Activated CD4-positive, alpha-beta T cell treated with anti-CD3 and anti-CD28 coated beads for 4 hours (primary cell): ENCODE measurements at places on chromosomes 11 and 22.
A peak's percentile ranks its signal among the peaks of the same experiment; 100 is the strongest.

DNA sequence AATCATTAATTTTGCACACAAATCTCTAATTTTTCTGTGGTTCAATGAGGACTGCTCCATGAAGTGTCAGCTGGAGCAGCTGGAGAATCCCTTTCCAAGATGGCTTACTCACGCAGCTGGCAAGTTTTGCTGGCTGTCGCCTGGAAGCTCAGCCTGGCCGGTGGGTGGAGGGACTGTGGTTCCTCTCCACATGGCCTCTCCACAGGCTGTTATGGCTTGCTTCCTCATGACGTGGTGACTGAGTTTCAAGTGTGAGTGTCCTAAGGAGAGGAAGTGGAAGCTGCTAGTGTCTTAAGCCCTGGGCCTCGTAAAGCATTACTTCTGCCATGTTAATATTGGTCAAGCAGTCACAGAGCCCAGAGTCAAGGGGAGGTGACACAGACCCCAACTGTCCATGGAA, 14.0 kb upstream of the NRIP3 start:
- no peak for DNase-seq

DNA sequence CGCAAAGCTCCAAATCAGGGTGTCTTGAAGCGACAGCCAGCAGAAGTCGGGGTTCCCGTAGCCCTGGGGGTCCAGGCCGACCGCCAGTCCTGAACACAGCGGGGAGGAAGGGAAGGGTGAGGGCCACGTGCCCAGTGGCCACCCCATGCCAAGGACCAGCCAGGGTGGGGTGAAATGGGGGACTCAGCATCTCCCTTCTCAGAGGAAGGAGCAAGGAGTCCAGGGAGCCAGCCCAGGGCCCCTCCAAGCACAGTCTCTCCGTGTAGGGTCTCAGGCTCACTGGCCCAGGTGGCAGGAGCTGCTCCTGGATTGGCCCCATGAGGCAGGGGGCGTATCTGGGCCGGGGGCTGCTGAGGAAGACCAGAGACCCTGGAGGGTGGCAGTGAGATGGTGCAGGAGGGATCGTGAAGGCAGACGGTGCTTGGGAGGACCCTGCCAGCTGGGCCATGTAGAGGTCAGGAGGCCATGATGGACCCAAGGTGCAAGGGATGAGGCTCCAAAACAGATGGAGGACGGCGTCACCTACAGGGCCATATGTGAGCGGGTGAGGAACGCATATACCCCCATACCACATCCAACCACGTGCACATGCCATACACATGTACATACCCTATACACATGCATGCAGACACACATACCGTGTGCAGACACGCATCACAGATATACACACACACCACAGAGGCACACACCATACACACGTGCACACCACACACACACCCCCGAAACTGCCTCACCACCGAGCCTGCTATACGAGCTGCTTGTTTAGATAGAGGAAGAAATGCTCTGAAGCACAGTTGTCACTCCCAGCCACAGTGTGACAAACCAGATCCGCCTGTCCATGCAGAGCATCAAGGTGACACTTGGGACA, 34.4 kb downstream of the TRMU start:
- no peak for DNase-seq

DNA sequence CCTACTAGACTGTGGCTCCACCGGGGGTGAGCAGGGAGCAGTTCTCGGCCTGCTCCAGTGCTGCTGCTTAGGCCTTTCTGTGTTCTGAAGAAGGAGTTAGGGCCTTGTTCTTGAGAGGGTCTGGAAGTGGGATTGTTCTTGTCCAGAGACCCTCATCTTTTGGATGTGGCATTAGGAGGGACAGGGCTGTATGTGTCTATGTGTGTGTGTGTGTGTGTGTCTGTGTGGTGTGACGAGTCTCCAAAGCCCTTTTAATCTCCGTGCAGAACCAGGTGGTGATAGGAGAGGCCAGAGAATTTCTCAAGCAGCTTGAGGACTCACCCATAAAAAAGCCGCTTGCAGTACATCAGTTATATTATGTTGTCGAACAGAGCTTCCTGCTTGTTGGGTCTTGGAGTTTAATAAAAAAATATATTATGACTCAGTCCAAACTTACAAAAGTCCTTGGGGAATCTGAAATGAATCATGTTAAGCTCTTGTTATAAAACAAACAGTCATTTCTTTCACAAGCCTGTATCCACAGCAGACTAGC, 196.5 kb downstream of the TENM4 start:
- DNase-seq: no peak

DNA sequence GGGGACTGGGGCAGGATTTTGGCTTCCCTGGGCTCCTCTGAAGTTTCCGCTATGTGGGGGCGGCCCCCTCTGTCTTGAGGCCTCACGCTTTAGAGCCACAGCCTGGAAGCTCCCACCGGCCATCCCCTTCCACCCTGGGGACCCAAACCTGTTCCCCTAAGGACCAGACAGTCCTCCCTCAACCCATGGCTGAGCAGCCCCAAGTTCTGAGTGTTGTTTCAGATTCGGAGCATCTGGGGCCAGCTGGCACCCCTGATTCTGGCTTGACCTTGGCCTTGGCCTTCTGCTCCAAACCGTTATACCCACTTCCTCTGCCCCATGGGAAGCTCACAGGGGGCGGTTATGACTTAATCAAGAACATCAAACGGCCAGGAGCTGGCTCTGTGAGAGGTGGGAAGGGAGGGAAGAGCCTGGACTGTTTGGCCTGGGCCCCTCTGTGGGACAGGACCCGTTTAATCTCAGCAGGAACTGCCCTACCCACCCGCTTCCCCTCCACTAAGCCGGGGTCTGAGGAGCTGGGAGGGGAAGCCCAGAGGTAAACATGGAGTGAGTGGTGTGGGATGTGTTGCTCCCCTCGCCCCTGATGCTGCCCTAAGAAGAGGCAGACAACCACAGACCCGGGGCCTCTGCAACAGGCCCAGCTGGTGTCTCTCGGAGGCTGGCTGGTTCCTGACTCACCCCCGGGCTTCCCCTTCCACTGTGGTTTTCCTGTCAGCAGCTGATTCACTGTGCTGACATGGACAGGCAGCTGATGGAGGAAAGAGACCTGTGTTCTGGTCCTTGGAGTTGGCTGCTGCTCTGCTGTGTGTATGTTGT, 3.4 kb downstream of the CD82 start:
- DNase-seq: peak; percentile 93

DNA sequence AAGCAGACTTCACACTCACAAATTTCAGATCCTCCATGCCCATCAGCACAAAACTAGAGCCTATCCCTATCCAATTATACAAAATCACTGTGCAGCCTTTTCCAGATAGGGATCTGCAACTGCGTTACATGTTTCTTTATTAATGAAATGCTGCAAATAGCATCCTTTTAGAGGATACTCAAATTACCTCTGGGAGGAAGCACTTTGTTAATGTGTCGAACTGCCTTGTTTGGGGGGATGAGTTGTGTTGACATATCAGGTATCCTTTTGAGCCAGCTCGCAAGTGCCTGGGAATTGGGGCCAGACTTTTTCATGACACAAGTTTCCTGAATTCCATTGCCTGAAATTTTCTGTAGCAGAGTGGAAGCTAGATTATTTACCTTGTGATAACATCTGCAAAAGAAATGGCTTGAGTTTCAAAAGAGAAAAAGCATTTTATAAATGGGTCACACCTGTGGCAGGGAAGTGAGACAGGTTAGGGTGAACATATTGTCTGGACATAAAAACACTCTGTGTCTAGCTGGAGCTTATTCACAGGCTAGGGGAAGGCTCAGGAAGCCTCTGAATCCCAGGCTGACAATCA, 299.1 kb upstream of the MTNR1B start:
- DNase-seq: no peak

- peak; percentile 36 for DNase-seq
Observed at GRCh38 chr11:73350908-73351636, 25.1 kb upstream of the RELT start.

- DNase-seq: no peak
Observed at GRCh38 chr11:122268601-122269130, 152.7 kb upstream of the BLID start.

DNA sequence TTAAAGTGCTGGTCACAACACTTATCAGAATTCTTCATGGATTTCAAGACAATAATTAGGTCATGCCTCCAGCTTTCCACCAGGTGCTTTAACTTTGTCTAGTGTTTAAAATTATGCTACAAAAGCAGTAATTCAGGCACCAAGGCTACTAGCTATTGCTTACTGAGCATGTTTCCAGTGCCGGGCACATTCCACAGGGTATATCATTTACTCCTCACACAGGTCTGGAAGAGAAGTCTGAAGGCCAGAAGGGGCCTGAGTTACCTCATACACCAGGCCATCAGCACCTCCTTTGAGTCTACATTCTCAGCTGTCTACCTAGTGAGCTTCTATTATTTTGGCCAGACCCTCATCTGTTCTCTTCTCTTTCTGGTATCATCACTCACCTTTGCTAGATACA, 41.7 kb upstream of the LMO2 start:
- DNase-seq: no peak

DNA sequence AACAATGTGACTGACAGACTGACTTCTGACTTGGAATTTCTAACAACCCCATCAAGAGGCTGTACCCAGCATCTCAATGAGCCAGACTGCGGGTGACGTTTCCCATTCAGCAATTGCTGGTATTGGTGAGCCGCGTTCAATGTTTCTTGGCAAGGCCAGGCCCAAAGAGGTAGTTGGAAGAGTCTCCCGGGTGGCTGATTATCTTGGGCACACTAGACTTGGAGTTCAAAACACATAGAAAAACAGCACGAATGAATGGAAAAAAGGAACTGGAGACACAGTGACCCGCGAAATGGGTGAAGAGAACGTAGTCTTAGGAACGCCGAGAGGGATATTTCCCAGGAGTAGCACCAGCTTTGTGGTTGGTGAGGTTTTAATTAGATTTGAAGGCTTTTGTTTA, 115.7 kb downstream of the RPS6KA4 start:
- no peak for DNase-seq

DNA sequence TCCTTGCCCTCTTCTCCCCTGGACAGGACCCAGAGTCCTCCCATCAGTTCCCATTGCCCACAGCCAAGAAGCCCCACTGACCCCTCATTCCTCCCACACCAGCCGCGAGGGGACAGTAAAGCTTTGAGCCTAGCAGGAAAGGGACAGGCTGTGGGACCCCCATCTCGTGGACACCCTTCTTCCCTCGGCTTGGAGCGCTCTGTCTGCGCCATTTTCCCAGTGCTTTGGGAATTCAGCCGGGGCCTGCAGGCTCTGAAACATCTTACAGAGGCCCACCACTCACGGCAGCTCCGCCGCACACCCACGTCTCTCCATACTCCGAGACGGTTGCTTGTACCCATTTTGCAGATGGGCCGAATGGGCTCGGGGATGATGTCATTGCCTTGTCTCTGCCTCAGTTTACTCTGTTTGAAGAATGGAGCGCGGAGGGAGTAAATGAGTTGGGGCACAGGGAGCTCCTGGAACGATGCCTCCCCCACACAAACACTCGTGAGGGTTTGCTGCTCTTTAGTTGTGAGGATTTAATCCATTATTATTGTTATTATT, 447.7 kb downstream of the TBC1D22A start:
- no peak for DNase-seq

GRCh38 chr11:64198511-64198910, 8.0 kb upstream of the FERMT3 start:
- DNase-seq: no peak

DNA sequence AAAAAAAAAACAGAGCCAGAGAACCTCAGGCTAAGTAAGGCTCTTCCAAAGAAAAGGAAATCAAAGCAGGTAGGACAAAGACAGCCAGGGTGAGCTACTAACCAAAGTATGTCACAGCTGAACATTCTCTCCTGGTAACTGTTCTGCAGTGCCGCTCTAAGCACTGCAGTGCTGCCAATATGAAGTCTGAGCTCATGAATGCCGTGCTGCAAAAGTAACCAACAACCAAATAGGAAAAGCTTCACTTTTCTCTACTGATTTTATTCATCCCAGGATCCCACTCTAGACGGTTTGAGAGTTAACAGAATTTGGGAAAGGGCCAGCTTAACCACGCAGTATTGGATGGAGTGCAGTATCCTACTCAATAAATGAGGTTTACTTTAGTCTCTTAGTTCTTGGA, 3.5 kb downstream of the SIK3 start:
- no peak for DNase-seq

DNA sequence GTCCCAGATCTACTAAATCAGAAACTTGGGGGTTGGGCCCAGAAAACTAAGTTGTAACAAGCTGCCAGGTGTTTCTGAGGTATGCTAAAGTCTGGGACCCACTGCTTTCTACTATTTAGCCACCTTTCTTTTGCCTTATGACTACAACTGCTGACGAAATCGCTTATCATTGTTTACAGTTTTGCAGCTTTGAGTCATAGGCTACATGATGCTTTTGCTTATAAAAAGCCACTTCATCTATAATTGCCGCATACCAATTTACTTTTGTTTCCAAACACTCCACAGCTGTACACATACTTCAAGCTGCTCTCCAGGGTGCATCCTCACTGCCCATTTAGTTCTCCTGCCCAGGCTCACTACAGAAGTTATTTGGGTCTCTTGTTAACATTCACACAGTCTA, 144.7 kb downstream of the ENTHD1 start:
- no peak for DNase-seq

DNA sequence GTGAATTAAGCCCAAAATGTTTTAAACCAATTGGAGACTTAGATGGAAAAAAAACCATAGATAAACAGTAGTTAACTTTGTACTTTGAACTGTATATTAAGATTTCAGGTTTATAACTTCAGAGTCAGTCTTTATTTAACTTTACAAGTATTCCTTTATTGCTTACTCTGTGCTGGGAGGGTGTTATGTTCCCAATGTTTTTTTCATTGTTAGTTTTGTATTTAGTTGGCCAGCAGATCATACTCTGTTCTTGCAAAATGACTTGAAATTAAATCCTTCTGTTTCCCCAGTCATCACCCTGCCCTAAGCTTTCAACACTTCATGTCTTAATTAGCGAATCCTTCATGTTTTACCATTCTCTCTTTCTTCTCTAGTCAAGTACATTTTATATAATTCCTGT, 25.3 kb downstream of the SIK2 start:
- DNase-seq: no peak

DNA sequence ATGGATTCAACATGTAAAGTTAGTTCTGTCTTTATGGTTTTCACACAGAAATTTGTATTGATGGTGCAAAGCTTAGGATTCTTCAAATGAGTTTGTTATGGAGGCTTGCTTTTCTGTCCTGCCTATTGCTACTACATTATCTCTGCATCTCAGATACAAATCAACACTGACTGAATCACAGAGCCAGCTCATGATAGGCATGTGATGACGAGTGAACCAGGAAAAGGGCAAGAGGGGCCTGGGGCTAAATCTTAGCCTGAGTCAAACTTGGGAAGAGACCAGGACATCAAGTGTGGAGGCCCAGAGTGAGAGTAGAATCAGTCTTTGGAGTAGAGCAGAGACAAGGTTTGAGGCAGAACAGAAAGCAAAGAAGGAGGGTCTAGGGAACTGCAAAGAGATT, 107.1 kb upstream of the CD44 start:
- DNase-seq: no peak
